Stimulated activated CD4-positive, alpha-beta T cell treated with anti-CD3 and anti-CD28 coated beads, Interleukin-1b, Interleukin-23, amount 100 ng/mL, for 1 hour (primary cell): ENCODE measurements at places on chromosomes 12 and 14.

DNA sequence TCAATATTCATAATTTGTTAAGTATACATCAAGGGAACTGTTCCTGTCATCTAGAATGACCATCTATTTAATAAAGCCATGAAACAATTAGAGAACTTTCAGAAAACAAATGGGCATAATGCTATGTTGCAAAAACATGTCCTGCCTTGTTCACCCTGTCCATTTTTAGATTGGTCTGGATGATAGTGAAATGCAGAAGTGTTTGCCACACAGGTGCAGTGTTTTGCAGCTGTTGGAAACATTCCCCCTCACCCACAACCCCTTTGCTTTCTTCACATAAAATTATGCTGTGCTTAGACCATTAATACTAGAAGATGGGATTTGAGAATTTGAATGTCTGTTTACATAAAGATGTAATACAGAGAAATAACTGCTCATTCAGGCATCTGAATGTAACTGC, 36.5 kb downstream of the LEMD3 start:
- no peak for DNase-seq

DNA sequence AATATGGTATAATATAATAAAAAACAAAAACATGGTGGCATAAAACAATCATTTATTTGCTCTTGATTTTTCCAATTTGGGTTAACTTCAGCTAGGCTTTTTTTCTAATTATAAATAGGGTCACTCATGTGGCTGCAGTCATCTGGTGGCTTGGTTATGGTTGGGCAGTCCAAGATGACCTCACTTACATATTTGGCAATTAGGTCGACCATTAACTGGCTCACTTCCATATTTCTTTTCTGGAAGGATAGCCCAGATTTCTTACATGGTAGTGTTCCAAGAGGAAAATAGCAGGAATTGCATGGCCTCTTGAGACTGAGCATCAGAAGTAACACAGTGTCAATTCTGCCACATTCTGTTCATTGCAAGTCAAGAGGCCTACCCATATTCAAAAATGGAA, 153.4 kb downstream of the FUT8 start:
- no peak for DNase-seq

GRCh38 chr12:3295646-3296408, 195.2 kb upstream of the PRMT8 start:
- no peak for DNase-seq

DNA sequence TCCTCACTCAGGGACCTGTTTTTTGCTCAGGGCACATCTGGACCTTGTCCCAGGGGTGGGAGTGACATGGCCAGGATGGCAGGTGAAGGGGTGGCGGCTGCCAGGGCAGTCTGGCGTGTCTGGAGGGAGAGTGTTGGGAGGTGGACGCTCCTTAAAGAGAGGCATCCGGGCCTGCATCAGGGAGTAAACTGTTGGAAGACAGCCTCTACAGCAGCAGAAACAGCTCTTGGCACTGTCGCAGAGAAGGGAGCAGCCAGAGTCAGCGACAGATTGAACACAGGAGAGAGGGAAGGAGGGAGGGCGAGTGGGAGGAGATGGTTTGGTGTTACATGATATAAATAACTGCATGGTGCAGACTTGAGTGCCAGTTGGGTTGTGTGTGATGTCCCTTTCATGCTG, 52.8 kb downstream of the IGF1 start:
- DNase-seq: no peak

GRCh38 chr14:81625343-81625742, 91.7 kb upstream of the SEL1L start:
- DNase-seq: no peak
